ENCODE measurements at places on chromosomes 6 and 20.

GRCh38 chr6:63529498-63529897, 42.8 kb upstream of the LOC128125822 start:
- no peak for DNase-seq

- no peak for DNase-seq
Measured at GRCh38 chr6:167294241-167294640, 3.1 kb downstream of the UNC93A start.

- DNase-seq = peak; percentile 94
Measured at GRCh38 chr20:17725094-17725835, 25.5 kb downstream of the BANF2 start.

DNA sequence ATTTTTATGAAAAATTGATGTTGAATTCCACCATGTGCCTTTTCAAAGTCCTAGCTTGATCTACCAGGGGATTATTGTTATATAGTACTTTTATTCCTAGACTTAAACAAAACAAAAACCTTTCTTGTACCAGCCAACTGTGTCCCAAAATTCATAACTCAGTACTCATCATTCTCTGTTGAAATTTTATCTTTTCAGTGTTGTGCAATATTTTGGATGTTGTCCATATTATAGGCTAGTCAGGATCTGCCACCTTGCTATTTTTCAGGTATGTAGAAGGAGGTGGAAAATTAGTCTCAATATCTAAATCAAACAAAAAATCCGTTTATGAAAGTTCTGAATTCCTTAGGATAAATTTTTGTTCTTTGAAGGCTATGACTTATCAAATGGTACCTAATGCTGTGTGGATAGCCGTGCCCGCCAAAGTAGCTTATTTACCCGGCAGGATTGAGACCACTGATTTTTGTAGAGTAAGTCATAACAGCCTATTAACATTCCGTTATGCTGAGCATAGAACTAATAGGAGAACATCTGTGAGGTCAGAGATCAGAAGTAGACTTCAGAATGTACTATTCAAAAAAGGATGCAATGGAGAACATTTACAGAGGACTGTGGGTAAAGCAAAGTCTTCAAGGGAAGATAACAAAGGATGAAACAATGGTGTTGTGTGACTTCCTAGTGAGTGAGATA, 304.7 kb downstream of the SOX4 start:
- no peak for DNase-seq

DNA sequence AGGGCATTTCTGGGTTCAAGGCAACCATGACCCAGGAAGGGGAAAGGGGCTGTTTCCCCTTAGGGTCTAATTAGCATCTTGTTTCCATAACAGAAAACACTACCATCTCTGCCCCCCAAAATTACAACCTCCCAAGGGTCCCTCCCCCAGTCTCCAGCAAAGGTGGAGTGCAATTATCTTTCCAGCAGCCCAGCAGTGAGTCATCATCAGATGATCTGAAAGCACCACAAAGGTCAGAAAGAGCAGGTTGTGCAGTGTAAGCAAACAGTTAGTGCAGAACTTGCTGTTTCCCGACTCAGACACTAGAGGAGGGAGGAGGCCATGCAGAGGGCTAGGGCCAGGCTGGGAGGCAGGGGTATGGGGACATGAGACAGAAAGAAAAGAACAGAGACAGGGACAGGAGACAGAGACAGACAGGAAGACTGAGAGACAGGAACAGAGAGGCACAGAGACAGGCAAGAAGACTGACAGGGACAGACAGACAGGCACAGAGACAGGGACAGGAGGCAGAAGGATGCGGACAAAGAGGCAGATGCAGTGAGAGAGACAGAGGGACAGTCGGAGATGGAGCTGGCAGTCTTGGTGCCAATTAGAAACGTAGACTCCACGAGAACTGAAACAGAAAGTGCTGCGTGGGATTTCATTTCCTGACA, 62.5 kb downstream of the PYGB start:
- peak; percentile 71 for DNase-seq

- DNase-seq = no peak
Measured at GRCh38 chr6:44820321-44820720, 432.8 kb downstream of the CDC5L start.

DNA sequence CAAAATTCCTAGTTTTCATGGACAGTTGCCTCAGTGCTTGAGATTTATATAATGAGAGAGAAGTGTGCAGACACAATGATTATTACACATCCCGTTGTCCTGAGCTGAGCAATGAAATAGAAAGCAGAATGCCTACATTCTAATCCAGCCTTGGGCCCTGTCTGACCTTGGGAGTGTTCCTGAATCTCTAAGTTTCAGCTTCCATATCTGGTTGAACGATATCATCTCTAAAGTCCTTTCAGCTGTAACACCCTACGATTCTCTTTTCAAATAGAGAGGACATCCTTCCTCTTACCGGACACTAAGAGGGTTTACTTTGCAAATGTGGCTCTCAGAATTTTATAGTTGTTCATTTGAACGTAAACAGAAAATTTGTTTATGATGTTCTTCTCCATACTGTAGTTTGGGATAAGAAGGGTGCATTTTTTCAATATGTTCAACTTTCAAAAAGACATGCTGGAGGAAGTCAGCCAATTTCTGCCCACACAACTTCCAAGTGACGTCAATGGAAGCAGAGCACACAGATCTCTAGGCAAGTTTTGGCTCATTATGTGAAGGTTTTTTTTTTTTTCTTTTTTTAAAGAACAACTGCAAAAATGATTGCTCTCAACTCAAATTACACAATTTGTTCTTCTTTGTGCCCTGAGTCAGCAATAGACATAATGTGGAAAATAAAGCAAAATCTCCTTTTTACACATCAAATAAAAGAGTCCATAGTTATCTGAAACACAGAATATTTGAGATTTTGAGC, 50.4 kb downstream of the PDE7B start:
- no peak for DNase-seq

DNA sequence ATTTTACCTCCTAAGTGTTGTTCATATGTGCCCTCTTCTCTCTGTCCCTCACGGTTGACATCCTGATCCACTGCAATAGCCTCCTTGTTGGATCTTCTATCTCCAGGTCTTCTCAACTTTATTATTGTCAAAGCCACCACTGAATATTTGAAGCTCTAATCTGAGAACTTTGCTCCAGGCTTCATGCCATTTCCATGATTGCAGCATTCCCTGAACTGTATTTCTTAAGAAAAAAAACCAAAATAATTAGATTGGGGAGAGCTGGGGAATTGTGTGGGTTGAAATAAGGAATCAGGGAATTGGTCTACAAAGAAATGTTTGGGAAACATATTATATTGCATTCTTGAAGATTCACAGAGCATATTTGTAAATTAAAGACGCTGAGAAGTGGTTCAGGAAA, 2.5 kb upstream of the STX7 start:
- DNase-seq = no peak

GRCh38 chr6:165266621-165267020, 42.8 kb downstream of the C6orf118 start:
- DNase-seq = no peak

DNA sequence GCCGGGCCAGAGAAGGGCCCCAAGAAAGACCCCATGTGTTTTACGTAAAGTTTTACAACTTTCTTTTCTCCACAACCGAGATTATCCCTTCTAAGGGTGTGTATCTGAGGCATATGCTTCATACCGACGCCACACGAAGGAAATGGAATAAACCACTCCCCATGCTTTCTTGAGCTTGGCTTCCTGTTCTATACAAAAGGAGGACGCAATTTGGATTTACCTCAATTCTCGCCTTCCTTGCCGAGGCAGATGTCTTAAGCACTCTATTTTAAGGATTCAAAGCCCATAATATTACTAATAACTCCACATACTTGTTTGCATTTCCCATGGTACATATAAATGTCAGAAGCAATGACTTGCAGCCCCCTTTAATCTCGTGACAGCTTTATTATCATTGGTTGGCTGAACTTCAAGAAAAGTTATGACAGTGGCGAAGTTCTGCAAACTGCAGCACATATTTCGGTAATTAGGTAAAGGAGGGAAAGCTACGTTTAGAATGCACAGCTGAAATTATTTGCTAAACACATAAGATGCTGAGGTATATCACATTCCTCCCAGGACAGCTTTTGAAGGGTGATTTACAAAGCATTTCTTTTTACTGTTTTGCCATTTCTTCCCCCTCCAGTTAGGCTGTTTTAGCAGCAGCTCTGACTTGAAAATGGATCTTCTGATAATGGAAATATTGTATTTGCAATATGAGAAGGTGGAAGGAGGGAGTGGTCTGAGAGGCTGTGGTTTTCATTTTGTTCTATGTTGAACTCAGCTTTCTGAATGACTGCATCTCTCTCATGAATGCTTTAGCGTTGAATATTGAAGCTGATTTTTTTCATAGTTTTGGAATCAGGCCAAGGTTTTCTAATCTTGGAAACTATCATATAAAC, 330.5 kb downstream of the EPHA7 start:
- no peak for DNase-seq

DNA sequence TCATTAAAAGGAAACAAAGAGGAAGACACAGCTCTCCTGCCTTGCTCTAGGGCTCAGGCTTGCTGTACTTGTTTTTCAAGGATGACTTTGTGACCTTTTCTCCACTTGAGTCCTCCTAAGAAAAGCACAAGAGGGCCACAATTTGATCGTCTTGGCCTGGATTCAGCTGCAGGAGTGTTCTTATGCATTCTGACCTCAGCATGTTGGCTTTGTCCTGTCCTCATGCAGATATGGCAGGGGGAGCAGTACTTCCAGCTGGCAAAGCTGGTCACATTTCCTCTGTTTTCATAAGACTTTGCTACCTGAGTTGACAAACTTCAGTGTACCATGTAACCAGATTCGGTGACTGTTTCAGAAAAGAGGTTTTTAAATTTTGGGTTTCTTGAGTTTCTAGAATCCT, 30.8 kb downstream of the KDM1B start:
- DNase-seq = no peak

- no peak for DNase-seq
Measured at GRCh38 chr6:55777469-55777868, 97.9 kb downstream of the BMP5 start.

- no peak for DNase-seq
Measured at GRCh38 chr6:11213422-11214021, 18.9 kb downstream of the NEDD9 start.

DNA sequence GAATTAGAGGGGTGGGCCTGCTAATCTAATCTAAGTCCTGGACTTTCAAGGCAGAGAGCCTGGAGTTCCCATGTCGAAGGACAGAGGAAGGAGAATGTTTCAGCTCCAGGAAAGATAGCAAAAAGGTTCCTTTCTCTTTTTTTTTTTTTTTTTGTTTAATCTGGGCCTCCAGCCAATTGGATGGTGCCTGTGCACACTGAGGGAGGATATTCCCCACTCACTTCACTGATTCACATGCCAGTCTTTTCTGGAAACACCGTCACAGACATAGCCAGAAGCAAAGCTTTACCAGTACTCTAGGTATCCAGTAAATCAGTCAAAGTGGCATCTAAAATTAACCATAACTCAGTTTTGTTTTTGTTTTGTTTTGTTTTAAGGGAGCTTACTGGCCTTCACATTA, 721.1 kb downstream of the TENT5A start:
- no peak for DNase-seq

GRCh38 chr6:33812669-33813068, 8.9 kb upstream of the MLN start:
- peak; percentile 80 for DNase-seq

- DNase-seq = no peak
Measured at GRCh38 chr6:121076119-121076518, 258.2 kb downstream of the TBC1D32 start.

- peak; percentile 54 for DNase-seq
Measured at GRCh38 chr20:3660262-3661059, 2.7 kb downstream of the GFRA4 start.

- DNase-seq = no peak
Measured at GRCh38 chr6:138997136-138997535, 9.1 kb upstream of the REPS1 start.

GRCh38 chr6:108557494-108558371, 3.0 kb upstream of the FOXO3 start:
- DNase-seq = peak; percentile 90

- DNase-seq = no peak
Measured at GRCh38 chr6:43845646-43846045, 75.6 kb downstream of the VEGFA start.

DNA sequence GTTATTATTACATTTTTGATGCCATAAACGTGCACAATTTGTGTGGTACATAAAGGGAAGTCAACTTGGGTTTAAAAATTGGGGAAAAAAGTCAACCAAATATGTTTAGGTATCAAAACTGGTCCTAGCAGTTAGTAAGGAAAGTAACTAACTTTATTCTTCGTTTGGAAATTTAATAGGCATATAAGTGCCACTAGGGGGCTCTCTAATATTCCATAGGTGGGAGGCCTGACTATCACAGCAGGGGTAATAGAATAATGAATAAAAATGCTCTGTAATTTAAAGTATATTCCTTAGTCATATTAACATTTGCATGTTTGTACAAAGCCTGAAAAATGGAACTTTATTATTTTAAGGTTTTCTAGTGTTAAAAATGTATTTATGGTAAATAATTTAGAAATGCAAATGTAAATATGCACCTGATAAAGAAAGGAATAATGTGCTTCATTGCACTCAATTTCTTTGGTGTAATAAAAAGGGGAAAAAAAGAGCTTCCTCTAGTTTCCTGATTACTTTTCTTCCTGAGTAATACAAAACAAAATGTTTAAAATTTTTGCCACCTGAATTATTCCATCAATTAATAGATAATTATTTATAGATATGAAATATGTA, 125.7 kb upstream of the HDAC2 start:
- no peak for DNase-seq

DNA sequence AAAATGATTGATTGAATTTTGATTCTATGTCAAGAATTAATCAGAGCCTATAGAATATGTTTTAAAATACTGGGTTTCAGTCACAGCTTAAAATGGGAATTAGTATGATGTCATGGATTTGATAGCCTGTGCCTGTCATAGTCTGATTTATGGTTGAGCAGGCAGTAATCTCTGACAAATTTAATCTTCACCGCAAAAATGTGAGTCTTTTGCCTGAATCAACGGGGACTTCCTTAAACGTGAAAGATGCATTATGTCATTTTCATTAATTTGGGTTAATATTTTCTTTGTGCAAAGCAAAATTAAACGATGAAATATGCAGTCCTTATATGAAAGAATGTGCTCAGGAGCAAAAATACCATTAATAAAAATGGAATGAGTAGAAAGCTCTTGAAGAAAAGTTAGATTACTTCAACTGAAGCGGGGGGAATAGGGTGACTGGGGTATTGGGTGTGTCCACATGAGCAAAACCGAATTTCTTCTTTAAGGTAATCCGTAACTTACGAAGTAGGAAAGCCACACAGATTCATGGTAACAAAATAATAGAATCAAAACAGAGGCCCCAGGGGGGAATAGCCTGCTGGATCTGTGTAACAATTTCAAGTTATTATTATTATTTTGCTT, 339.6 kb upstream of the NOX3 start:
- no peak for DNase-seq

DNA sequence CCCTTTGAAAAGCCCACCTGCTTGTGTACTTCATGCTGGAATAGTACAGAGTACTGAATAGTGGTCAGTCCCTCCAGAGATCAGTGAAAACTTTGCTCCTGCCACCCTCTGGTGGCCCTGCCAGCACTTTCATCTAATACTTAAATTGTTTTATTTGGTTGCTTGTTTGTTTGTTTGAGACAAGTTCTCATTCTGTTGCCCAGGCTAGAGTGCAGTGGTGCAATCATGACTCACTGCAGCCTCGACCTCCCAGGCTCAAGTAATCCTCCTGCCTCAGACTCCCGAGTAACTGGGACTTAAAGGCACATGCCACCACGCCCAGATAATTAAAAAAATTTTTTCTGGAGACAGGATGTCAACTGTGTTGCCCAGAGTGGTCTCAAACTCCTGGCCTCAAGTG, 9.1 kb downstream of the FAM83D start:
- DNase-seq = no peak
